ENCODE measurements at places on chromosomes 5 and 9.

- no peak for DNase-seq
These were observed 8.6 kb downstream of the PDCD1LG2 start for GRCh38 chr9:5518937-5519319.

GRCh38 chr9:136849038-136849959, at the start of gene PHPT1:
TSS of gene PHPT1 (plus strand) at chr9:136849409. CDS start at chr9:136849431, 22 bp downstream.
- peak; percentile 93 for DNase-seq

DNA sequence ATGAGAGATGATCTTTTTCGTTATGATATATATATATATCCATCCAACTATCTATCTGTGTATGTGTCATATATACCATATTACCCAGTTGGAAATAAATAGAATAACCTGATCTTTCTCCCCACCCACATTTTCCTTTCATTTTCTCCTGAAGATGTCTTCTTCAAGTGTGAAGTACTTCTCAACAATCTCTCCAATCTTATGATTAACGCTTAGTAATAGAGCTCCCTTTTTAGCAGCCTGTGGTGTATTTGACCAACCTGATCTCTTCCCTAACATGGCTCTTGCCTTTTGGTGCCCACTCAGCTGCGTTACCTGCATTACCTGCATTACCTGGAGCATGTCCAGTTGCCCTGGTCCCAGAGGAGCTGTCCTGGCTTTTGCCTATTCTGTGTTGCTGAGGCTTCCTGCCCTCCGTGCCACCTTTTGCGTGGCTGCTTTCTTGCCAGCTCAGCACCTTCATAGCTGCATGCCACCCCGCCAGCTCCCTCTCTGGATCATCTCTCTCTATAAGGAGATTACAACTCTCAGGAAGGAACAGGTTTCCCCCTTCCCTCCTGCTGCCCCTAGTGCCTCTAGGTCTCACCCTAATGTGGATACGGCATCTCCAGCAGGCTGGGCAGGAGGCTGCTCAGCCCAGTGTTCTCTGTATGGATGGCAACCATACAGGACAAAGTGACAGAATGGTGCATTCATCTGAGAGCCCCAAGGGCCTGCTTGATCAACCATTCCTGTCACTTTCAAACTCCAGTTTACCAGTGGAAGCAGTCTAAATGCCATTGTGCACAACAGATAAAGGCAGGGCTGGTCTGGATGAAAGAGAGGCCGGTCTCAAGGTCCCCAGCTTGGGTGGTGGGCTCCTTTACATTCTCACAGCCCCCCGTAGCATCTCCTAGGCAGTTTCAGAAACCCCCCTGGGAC, 126.7 kb downstream of the GADD45G start:
- DNase-seq = no peak

DNA sequence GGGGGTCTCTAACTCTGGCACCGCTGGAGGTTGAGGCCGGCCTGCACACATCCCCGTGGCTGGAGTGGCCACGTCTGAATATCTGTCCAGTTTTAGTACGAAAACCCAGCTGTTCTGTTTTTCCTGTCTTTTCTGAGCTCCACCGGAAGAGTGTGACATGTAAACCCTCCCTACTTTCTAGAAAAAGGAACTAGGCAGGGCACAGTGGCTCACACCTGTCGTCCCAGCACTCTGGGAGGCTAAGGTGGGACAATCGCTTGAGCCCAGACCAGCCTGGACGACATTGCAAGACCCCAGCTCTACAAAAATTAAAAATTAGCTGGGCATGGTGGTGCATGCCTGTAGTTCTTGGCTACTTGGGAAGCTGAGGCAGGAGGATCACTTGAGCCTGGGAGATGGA, 8.2 kb upstream of the PHYKPL start:
- no peak for DNase-seq

GRCh38 chr5:157387683-157388093, 72.3 kb upstream of the NIPAL4 start:
- DNase-seq = no peak

GRCh38 chr9:121735065-121735792, 83.8 kb downstream of the DAB2IP start:
- DNase-seq = no peak

DNA sequence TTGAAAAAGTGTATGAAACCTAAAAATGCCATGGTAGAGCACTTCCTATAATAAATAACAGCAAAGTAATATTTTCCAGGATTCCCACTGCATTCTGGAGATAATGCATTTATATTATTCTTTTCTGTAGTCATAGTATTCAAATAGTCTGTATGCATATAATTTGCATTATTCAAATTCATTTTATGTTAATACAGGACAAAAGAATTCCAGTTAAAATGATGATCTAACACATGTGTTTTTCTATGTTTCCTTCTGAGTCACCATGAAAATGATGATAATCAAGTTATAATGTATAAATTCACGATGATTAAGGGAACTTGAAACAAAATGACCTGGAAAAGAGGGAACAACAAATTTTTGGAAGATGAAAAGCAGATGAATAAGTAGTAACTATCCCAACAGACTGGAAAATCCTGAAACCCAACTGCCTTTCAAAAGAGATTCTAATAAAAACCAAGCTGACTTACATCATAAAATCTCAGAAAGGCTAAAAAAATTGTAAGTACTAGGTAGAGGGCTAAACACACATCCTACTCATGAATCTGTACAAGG, 358.6 kb upstream of the PAPPA start:
- DNase-seq = no peak

- DNase-seq = no peak
These were observed 149.9 kb downstream of the ARSB start for GRCh38 chr5:78835176-78835575.

DNA sequence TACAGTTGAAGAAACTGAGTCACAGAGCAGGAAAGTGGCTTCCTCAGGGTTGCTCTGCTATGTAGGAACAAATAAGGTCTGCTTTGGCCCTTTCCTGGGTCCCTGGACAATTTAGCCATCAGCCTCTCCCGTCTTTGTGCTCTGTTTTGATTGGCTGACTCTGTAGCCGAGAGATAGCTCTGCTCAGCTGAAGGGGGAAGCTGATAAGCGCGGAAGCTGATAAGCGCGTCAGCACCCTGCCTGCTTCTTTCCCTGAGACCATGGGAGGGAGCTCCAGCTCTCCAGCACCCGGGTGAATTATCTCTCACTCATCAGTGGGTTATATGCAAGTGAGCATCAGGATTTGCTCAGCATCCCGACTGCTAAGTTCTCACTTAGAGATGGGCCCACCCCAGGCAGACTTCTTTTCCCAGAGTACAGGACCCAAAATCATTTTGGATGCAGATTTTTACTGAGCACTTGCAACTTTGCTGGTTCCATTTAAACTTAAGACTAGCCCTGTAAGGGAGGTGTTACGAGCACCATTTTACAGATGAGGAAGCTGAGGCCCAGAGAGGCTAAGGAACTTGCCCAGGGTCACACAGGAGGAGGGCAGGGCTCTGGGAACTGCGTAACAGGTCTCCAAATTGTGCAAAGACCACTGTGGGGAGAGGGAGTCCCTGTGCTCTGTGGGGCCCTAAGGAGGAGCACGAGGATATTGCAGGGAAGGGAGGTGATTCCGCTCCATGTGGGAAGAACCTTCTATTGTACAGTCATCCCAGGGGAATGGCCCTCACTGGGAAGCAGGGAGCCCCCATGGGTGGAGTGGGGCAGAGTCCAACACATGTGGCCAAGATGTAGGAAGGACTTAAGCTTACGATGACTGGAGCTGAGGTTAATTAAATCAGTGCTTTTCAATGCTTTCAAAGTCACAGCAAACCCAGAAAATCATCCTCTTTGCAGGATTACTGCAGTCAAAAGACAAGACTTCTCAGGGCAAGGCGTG, 83.7 kb upstream of the ORM1 start:
- DNase-seq = no peak

GRCh38 chr9:121071370-121071755, 3.4 kb upstream of the CNTRL start:
- DNase-seq = no peak

DNA sequence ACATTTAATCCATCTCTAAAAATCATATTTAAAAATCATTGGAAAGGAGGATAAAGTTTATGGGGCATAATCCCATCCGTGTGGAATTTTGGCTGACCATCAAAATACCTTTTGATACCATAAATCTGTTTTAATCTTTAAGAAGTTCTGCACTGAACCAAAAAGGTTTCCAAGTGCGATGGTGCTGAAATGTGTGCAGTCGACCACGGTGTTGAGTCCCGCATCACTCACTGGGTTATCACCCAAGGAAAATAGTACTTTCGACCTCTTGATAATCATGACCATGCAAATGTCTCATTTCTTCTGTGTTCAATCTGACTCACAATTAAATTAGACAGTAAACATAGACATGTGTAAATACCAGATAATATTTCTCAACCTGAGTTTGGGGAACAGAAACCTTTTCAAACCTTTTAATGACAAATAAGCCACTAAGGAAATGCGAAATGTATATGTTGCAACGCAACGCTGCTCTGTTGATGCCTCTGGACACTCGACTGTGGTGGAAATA, 62.0 kb upstream of the CDH6 start:
- no peak for DNase-seq
